Osteocyte (in vitro differentiated cells): ENCODE measurements at places on chromosomes 1 and 21. TPM values are rescaled to one million over a fixed set of nuclear protein-coding genes. Genes with fewer than 3 reads are reported as not detected.

DNA sequence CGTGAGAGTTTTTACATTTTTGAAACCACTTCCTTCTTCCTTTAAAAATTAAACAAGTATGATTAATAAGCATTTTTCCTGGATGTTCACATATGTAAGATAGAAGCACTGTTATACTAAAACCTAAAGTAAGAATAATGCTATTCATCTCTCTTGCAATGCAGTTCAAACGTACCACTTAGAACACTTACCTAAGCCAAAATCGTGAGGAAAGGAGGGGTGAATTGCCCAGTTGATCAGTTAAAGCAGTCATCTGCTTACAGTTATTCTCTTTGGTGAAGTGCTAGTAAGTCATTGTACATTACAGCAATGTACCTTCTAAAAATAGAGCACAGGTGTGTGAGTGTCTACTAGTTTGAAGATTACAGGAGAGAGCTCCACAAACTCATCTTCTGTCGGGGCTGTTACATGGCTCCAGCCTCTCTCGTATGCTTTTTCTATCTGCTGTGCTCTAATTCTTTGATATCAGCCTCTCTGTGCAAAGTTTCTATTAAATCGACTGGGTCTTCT lies 3.4 kb downstream of the NCAM2 start:
- peaks cover 45% of the 10 kb centered on the region for H3K4me1 ChIP-seq
- H3K4me3 ChIP-seq, result peak overlapping the region; percentile 56
- H3K27ac ChIP-seq, result no peak overlapping the region
- no peak for DNase-seq
- no peaks in the 10 kb centered on the region for H3K36me3 ChIP-seq

Gene CDK18
- 3.0 and 4.5 TPM in 2 replicates for total RNA-seq

Gene MPL
- not detected in 2 replicates for total RNA-seq

Gene SPRR3
- not detected in 2 replicates for total RNA-seq

DNA sequence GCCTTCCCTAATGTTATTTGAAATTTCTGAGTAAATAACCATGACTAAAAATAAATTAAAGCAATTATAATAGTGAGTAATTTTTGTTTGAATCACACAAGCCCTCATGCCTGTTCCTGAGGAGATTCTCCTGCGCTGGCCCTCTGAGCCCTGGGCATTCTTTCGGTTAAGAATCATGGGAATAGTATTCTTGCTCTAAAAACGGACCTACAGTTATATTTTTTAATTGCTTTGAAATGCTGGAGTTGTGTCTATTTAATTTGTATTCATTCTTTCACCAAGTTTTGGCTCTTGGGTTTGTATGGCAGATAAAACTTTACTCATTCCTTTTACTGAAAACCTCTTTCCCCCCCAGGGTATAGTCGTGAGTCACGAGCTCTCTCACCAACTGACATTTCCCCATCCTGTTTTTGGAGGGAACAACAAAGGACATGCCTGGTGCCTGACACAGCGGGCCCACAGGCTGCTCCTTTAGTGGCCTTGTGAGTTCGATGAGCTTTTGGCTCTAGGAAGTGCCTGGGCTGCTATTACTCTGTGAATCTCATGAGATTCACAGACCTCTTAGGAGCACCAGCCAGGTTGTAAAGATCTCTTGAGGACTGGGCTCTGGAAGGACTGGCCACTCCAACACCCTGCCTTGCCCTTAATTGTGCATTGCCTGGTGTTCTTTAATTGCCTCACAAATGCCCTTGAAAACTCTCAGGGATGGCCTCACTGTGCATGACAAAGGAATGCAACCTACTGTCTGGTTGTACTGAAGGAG lies 58.6 kb downstream of the DDR2 start:
- DNase-seq, result no peak
- H3K36me3 ChIP-seq, result peaks cover 11% of the 10 kb centered on the region
- no peaks in the 10 kb centered on the region for H3K27me3 ChIP-seq
- peak overlapping the region; percentile 43 for H3K4me3 ChIP-seq
- peak overlapping the region; percentile 92 for H3K27ac ChIP-seq

Gene CAMK1G
- total RNA-seq, result not detected in 2 replicates

Gene EDARADD
- total RNA-seq, result 0.34 and 0.59 TPM in 2 replicates

DNA sequence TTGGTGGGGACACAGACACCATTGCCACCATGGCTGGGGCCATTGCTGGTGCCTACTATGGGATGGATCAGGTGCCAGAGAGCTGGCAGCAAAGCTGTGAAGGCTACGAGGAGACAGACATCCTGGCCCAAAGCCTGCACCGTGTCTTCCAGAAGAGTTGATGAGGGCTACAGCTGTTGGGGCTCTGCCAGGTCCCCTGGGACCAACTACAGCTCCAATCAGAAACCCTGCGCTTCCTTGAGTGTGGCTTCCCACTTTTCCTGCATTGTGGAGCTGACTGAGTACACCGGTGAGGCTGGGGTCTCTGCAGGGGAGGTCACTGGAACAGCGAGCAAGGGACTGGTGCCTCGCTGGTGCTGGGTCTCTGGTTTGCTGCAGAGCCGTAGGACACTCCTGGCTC lies 4.5 kb downstream of the ADPRS start:
- H3K27ac ChIP-seq, result no peak overlapping the region
- DNase-seq, result no peak
- H3K36me3 ChIP-seq, result peaks cover 9% of the 10 kb centered on the region
- no peaks in the 10 kb centered on the region for H3K27me3 ChIP-seq
